ENCODE measurements at places on chromosomes 12 and 14.

GRCh38 chr12:52674433-52674775 lies 5.8 kb downstream of the KRT1 start:
- DNase-seq: no peak

GRCh38 chr12:52691076-52691840 lies 11.1 kb upstream of the KRT1 start:
- DNase-seq: no peak

DNA sequence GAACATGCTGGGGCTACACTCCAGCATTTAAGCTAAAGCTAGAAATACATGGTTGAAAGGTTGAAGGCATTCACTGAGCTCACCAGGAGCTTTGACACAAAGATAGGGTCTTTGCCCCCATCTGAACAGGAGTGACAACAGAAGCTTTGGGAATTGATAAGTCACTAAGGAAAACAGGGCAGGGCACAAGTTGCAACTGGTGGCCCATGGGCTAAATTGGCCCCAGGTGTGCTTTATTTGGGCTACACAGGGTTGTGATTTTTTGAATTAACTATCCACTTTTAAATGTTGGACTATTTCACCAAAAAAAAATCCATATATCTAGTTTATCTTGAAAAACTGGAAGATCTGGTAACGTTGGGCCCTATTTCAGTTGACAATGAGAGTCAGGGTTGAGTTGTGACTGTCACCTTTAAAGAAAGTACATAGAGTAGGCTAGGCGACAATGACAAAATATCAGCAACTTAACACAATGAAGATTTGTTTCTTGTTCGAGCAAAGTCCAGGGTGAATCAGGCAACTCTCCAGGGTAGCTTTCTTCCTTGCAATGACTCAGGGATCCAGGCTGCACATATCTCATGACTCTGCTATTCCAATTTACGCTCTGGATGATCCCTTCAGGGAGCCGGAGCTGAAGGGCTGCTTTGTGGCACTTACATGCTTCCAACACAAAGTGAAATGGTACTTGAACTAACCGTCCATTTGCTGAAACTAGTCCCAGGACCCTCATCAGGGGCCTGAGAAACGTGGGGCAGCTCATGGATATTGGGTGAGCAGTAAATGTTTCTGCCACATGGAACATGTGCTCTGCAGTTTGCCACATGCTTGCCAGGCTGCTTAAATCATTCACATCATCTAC lies 13.3 kb upstream of the EIF4B start:
- DNase-seq: no peak

DNA sequence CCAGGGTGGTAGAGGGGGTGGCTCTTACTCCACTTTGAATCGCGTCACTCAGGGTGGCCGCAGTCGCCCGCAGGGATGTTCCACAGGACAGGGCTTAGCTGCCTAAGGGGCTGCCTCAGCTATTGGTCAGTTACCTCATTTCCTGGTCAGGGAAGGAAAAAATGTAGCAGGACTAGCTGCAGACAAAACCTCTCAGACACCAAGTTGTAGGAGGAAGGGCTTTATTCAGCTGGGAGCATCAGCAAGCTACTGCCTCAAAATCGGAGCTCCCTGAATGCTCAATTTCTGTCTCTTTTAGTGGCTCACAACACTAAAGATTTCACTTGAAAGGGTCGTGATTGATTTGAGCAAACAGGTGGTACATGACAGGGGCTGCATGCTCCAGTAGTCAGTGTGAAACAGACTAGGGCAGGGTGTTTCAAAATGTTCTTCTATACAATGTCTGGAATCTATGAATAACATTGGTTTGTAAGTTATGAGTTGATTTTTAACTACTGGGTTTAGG lies 6.4 kb upstream of the CLEC6A start:
- DNase-seq: peak; percentile 27

- DNase-seq: no peak
Measured at GRCh38 chr14:95046711-95047681, 110.3 kb downstream of the DICER1 start.

DNA sequence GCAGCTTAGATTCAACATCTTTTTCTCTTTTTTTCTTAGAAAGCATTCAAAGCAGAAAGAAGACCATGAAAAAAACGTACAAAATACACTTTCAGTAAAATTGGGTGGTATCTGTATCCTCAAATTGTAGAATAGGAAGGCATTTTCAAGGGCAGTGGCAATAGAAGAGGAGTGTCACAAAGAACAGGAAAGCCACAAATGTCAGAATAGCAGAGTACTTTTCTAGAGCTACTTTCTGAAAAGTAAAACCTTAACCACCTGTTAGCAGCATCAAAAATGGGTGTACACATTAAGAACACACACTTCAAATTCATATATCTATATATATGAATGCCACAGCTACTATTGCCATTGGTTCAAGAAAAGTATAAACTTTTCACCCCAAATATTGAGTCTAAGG lies 412.1 kb upstream of the DCN start:
- no peak for DNase-seq

DNA sequence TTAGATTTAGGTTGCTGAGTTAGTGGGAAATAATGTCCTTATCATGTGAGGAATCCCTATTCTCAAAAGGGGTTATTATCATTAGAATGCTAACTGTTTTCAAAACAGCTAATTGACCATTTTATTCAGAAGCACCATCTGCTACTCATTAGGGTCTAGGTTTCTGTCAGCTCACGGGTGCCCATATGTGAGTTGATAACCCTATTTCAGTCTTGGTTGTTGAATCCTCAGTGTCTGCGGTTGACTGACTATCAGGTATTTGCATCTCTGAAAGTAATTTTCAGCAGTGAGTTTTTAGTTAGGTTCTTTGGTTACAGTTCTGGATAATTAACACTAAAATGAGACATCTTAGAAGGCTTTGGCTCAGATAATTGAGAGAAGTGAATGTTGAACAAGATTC lies 1404.0 kb downstream of the AACS start:
- no peak for DNase-seq

- DNase-seq: no peak
Measured at GRCh38 chr12:131528144-131528543, 182.7 kb upstream of the SFSWAP start.

DNA sequence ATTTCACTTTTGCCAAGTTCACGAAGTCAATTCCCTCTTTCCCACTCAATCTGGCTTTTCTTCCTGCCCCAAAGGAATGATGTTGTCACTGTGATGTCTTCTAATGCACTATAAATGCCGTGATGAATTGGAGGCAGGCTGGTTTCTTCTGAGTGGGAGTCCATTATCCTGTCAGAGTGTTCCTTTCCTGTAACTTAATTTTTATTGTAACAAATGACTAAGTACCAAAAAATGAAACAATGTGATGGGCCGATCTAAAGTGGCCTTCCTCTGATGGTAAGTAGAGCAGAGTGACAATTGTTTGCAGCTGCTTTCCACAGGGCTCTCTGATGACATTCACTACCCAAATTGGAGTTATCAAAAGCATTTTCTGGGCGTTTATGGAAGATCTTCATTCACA lies 22.2 kb downstream of the TMEM30B start:
- no peak for DNase-seq

DNA sequence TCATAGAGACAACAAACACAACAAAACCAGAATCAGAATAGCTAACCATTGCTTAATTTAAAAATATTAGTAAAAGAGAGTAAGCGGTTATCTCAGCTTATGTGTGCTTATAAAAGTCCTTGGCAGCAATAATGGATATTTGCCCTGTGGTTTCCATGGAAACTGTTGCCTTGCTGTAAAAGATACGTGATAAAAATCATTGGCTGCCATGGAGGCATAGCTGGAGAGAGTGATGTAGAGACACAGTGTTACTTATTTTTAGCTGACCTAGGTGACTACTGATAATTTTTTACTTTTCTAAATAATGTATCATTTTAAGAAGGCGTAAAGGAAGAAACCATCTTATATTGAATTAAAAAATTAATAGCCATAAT lies 92.9 kb downstream of the ERC1 start:
- no peak for DNase-seq

- DNase-seq: peak; percentile 55
Measured at GRCh38 chr14:66508846-66509621, 1.1 kb downstream of the GPHN start.

DNA sequence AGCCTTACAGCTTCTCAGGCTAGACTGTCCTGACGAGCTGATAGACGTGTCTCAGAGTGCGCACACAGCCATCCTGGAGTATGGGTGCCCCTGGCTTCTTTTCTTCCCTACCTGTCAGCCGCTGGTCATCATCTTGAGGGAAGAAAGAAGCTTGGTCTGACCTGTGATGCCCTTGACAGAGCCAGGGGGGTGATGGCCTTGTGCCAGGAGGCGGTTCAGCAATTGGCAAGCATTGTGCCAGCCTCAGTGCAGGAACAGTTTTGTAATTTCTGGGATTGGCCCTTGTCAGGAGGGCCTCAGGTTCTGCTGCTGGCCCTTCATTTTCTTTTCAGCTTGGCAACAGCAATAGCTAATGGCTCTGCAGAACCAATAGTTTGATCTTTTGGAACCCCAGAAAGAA lies 80.1 kb downstream of the ADCK1 start:
- no peak for DNase-seq

DNA sequence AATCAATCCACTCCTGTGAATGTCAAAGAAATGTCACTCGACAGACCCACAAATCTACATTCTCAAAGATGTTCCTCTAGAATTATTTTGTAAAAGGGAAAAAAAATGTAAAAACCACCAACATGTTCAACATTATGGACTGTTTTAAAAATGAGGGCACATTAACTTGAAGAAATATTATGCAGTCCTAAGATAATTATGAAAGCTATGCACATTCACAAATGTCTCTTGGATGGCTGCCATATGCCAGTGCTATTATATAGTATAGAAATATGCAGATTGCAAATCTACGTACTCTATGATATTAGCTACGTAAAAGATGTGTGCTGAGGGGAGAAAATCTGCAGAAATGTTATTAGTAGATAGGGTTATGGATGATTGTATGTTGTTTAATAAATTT lies 334.2 kb downstream of the BMP4 start:
- no peak for DNase-seq

DNA sequence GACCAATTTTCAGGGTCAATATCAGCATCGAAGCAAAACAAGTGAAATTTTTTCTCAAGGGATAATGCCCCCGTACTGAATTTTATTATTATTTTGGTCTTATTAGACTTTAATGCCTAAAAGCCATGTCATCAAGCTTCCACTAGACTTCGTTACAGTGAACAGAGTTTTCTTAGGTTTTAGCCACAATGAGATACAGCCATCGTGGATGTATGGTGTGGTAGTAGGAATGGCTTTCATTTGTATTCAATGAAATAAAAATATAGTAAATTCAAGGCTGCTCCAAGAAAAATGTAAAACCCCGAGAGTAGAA lies 11.7 kb downstream of the TAOK3 start:
- no peak for DNase-seq

- DNase-seq: no peak
Measured at GRCh38 chr12:47249719-47250357, 170.1 kb upstream of the AMIGO2 start.

DNA sequence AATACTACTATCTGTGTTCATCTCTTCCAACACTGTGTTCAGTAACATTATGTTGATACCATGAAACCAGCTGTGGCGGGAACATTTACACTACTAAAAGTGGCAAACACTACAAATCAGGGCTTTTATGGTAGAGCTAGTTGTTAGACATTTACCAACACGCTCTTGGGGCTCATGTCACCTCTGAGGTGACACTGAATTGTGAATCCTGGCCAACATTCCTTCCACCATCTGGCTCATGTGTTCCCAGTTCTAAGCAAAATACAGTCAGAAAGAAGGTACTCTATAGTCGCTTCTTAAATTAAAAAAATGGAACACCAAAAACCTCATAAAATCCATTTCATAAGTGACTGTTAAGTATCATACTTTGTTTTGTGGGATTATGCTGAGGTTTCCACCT lies 436.6 kb downstream of the FUT8 start:
- DNase-seq: no peak

DNA sequence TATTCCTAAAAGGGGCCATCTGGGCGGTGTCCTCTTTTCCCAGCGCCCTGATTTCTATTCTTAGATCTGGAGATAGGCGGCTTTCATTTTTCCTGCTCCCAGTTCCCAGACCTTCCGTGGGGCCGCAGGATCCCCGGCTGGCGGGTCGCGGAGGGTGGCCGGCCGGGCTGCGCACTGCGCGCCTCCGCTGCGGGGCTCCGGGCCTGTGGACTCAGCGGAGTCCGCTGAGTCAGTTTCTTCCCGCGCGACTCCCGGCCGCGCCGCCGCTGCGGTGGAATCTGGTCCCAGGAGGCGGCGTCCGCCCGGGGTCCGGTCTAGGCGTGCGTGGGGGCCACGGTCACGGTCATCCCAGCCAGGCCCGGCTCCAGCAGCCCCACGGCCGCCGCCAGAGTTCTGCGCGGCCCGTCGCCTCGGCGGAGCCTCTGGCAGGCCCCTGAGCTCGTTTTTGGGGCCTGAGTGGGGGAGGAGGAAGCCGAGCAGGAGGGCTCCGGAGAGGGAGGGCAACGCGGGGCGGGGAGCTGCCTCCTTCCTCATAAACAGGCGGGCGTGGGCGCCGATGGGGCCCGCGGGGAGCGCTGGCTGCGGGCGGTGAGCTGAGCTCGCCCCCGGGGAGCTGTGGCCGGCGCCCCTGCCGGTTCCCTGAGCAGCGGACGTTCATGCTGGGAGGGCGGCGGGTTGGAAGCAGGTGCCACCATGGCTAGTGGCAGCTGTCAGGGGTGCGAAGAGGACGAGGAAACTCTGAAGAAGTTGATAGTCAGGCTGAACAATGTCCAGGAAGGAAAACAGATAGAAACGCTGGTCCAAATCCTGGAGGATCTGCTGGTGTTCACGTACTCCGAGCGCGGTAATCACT lies at the start of gene LRRK2:
Gene LRRK2 (plus strand): TSS at position 559 of the 853 bp plus-strand sequence. CDS start 135 bp downstream, at position 694.
- DNase-seq: no peak

- DNase-seq: no peak
Measured at GRCh38 chr12:47396902-47397663, 308.7 kb downstream of the RPAP3 start.

GRCh38 chr12:56336361-56337167 lies 2.1 kb upstream of the IL23A start:
- DNase-seq: peak; percentile 35

DNA sequence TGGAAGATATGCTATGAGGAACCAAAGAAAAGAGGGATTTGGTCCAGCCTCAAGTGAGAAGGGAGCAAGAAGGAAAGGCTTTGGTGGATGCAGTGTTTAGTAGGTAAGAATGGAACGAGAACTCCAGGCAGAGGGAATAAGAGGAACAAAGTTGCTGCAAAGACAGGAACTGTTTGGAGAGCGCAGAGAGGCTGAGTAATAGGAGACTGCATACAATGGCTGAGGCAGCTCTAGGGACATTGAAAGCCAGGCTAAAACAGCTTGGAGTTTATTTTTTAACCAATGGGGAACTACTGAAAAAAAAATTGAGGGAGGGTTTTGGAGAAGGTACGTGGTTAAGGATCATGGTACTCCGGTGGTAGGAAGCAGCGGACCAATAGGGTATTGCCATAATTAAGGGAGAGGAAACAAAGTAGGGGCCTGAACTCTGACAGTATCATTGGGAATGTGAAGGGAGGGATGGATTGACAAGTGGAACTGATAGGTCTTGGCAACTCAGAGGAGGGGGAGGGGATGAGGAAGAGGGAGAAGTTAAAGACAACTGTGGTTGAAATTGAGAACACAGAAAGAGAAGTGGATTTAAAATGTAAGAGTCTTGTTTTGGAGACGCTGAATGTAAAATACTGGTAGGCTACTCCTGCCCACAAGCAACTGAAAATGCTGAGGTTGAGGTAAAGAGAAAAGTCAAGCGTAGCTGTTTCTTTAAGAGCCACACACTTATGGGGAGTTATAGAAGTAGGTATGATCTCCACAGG lies 4.8 kb downstream of the ASCL4 start:
- peak; percentile 68 for DNase-seq

- no peak for DNase-seq
Measured at GRCh38 chr12:118979763-118980406, 1.5 kb upstream of the SRRM4 start.

Data from GM12878 (cell line).